Retina (tissue), 1 donor: ENCODE measurements at places on chromosomes 4 and X.

DNA sequence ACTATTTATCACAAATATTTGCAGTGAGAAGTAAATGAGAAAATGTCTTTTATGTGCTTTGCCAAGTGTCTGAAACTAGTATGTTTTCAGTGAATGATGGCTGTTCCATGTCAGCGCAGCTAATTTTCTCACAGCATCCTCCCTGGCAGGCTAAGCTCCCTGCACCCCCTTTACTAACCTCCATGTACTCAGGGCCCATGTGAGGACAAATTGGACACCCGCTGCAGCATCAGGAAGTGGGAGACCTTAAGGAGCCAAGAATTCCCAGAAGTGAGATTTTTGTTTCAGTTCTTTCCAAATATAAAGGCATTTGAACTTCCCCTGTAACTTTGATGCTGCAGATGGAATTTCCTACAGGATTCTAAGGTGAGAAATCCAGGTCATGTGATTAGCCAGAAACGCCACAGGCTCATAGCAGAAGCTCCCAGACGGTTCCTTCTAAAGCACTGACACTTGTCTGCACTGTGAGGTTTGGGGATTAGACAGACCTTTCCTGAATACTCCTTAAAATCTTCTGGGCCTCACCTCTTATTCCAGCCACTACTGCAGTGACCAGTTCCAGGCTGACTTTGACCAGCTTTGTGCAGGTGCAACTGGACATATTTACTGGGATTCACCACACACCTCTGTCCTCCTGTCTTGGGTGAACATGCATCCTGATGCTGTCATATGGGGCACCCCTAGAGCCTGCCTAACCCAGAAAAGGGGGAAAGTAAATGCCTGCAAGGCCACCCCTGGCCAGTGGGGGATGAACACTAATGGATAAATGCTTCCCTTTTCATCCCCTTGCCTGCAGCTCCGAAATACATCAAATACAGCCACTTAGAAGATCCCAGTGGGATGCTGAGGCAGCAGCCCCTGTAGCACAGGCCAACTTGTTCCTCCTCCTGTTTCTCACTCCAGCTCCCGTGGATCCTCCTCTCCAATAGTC lies 45.9 kb downstream of the LGI2 start:
- peak; percentile 27 for DNase-seq

DNA sequence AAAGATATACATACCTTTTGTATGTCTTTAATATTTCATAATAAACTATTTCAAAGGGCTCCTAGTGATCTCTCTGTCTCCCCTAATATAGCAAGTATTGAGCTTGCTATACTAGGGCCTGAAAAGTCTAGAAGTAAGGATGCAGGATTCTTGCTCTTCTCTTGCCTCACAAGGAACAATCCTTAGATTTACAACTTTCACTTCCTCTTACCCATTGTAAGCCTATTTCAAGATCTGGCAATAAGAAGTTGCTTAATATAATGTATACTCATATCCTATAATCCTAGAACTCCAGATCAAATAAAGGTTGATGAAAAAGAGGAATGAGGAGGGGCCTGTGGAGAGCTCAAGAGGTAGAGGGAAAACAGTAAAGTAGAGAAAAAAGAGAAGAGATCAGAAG lies 40.8 kb upstream of the CHRDL1 start:
- no peak for DNase-seq

DNA sequence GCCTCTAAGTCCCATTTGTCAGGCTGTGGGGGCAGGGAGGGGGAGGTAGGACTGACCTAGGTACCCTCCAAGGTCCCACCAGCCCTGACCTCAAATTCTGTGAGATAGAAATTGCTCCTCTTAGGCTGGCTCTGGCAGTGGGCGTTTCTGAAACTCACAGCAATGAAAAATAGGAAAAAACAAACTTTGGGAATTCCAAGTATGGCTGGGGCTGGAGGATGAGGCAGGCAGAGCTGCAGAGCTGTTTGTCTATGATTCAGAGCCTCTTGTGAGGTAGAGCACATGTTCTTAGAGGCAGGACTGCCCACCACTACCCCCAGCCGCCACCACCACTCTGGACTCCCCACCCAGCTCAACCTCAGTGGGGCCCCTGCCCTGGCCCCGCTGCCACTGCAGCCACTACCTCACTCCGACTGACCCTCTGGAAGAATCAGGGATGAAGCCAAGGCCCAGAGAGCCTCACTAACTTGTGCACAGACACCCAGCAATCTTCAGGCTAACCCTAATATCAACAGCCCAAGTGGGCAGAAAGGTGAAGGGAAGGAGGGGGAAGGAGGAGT lies 98.2 kb downstream of the PJA1 start:
- DNase-seq: no peak

GRCh38 chr4:77006753-77007353 lies 57.3 kb downstream of the SEPTIN11 start:
- DNase-seq: no peak

DNA sequence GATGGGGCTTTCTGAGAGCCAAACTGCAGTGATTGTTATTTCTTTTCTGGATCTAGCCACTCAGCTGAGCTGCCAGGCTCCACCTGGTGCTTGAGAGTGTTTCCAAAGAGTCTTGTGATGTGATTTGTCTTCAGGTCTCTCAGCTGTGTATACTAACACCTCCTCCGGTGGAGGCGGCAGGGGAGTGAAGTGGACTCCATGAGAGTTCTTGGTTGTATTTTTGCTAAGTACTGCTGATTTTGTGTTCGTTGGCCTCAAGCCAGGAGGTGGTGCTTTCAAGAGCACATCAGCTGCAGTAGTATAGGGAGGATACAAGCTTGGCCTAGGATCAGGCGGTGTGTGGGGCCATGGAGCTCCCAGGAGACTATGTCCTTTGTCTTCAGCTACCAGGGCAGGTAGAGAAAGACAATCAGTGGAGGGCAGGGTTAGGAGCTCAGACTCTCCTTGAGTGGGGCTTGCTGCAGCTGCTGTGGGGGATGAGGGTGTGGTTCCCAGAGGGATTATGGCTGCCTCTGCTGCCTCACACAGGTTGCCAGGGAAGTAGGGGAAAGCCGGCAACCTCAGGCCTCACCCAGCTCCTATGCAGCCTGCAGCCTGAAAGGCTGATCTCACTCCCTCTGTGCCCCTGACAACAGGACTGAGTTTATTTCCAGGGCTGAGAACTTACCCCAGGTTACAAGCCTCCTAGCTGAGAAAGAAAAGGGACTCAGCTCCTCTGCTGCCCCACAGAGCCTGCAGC lies 62.4 kb downstream of the NPFFR2 start:
- no peak for DNase-seq

DNA sequence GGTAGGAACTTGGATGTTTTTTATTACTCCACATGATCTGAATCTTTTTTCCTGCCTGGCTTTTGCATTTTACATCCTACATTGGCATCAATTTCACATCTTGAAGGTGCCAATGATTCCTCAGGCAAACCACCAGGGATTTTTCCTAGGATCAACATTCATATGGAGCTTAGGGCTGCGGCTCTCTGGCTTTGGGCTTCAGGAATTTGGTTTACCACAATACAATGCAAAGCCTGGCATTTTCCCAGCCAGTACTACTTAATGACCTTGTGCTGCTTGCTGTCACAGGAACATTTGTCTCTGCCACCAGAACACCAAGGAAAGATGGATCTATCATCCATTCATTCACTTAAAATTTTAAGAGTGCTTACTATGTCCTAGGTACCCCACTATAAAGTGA lies 180.7 kb downstream of the PDGFC start:
- no peak for DNase-seq

- peak; percentile 57 for DNase-seq
Measured at GRCh38 chrX:40177117-40177430, 79.3 kb upstream of the BCOR start.

- DNase-seq: no peak
Measured at GRCh38 chrX:103658681-103659433, 27.6 kb downstream of the MORF4L2 start.

GRCh38 chrX:53049127-53049517 lies 533 bp downstream of the GPR173 start:
- DNase-seq: peak; percentile 17

DNA sequence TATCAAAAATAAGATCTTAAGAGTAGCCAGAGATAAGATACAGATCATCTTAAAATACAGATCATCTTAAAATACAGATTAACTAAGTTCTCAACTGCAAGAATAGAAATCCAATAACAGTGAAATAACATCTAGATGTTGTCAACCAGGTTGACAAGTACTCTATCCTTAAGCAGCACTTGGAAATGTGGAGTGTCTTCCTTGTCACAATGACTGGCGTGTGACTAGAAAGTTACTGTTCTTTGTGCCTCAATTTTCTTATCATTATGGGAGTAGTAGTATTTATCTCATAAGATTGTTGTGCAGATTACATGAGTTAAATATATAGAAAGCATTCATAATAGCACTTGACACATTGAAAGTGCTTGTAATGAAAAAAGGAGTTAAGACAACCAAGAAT lies 25.8 kb upstream of the HPGDS start:
- DNase-seq: no peak

DNA sequence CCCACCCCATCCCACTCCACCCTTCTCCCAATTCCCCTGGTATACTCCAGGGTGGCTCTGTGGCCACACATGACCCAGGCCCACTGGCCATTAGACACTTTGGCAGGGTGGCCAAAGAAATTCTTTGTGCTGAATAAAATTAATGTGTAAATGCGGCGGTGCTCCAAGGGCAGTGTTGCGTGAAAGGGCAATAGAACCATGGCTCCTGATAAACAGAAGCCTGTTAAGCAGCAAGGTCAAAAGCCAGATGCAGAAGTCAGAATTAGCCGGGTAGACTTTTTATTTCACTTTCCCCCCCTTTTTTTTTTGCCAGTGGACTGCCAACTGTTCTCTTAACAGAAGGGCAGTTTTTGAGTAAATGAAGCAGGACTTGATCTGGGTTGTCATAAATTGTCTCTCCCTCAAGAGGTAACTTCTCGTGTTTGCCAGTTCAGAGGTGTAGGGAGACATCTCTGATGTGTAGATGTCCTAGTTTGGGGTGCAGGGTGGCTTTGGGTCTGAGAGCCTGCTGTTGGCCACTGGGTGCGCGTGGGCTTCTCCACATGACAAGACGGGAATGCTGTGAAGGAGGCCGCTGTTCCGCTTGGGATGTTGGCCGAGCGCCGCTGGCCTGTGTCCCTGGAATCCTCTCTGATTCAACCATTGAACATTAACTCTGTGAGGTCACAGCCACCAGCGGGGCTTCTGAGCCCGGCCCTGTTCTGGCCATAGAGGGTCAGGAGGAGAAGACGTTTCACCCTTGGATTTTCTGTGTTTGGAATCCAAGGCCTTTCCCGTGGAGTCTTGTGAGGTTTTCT lies 139.5 kb downstream of the TBL1X start:
- no peak for DNase-seq

- DNase-seq: no peak
Measured at GRCh38 chr4:26804925-26805324, 55.7 kb upstream of the STIM2 start.

DNA sequence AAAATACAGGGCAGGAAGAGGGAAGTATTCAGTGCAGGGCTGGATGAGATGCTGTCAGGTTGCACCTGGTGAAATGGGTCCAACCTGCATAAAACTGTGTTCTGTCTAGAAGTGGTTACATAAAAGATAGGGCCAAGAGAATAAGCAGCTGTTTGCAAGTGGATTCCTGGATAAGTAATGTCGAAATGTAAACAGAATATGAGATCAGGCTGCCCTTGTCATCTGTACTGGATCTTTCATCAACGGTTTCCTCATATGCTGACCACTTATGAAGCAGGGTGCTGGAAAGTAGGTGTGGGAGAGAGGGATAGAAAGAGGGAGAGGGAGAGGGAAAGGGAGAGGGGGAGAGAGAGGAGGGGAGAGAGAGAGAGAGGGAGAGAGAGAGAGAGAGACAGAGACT lies 349.8 kb upstream of the CPEB2 start:
- DNase-seq: no peak

DNA sequence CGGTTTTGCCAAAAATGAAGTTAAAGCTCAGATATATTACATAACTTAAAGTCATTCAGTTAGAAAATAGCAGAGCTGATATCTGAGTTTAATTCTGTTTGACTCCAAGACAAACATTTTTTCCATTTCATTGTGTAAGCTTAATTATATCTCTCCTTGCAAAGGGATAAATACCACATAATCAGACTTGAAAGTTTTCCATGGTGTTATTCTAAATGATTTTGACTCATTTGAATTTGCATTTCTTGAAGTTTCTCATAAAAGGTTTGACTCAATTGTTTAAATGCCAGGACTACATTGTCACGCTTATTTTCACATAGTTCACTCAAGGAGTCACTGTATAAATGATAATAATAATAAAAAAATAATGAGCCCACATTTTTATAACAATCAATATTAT lies 39.4 kb upstream of the DDX60 start:
- DNase-seq: no peak

GRCh38 chr4:128163177-128164117 lies 102.3 kb downstream of the LARP1B start:
- DNase-seq: no peak

DNA sequence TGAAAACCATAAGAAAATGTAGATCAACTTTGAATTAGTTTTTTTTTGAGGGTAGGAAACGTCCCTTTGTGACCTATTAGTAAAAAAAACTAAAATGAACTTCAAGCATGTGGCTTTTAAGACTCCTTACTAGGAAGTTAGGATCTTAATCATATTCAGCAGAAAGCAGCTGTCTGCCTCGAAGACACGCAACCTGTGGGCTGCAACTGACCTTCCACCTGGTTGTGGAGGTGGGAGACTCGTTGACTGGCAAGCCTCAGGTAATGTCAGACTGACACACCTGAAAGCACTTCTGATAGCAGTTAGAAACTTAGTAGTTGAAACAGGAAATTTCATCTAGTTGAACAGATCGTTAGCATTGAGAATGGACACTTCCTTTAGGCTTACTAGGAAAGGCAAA lies 37.4 kb downstream of the CCNG2 start:
- no peak for DNase-seq

GRCh38 chr4:140078366-140078765 lies 75.6 kb downstream of the MAML3 start:
- DNase-seq: peak; percentile 40

GRCh38 chrX:40153345-40154249 lies 55.8 kb upstream of the BCOR start:
- peak; percentile 80 for DNase-seq

- no peak for DNase-seq
Measured at GRCh38 chr4:76752861-76753501, 145.0 kb downstream of the SOWAHB start.

DNA sequence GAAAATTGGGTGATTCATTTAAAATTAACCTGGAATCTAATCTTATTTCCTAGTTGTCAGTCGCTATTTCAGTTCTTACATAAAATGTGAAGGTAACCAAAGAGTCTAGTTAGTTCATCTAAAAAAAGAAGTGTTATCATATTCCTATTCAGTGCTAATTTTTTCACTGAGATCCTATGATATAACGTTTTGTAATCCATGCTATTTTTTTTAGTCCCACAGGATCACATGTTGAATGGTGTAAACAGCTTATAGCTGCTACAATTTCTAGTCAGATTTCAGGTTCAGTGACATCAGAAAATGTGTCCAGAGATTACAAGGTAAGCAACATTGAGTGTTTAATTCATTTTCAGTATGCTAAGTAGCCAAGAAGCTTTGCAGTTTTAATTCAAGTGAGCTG lies 5.8 kb downstream of the MTMR1 start:
- DNase-seq: no peak

DNA sequence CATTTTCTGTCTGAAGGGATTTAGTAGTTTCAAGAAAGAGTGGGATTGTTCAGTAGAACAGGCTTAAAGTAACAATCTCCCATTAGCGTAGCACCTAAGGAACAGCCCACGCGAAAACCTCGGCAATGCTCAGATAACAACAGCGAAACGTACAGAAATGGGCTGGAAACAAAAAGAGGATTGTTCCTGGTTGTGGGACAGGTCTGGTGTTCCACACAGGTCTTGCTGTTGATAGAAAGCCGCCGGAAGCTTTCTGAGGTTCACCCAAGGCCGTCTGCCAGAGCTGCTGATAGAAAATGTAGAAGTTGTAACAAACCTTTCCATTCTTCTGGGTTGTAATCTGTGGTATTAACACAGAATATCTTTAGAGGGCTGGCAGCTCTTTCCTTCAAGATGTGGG lies 69.4 kb upstream of the CLCN4 start:
- no peak for DNase-seq
